ENCODE measurements at places on chromosomes 4 and X.

GRCh38 chr4:15333692-15334633, 93.9 kb upstream of the C1QTNF7 start:
- DNase-seq, result peak; percentile 90

DNA sequence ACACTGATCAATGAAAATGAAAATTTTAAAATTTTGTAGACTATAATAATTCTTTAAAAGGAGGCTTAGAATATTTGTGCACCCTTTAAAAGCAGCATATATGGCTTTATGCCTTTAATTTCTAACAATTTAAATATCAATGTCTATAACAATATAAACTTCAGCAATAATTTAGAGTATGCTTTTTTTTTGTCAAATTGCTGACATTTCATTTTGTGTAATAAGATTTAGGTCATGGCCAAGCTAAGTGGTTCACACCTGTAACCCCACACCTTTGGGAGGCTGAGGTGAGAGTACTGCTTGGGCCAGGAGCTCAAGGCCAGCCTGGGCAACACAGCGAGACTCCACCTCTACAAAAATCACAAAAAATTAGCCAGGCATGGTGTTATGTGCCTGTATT, 86.2 kb downstream of the PDGFC start:
- no peak for DNase-seq

DNA sequence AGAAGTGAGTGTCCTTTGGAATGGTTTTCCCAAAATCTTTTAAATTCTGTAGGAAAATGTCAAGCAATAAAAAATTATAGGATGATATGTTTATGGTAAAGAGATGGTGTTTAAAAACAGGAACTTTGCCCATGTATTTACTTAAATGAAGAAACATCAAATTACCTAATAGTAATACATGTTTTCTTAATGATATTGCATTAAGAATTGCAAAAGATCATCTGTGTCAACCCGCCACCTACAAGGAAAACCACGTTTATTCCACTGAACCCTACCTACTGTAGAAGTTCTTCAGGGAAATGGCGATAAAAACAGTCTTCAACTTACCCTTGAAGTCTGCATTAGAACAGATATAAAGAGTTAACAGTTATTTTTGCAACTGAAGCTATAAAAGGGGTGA, 67.2 kb upstream of the NDP start:
- no peak for DNase-seq

DNA sequence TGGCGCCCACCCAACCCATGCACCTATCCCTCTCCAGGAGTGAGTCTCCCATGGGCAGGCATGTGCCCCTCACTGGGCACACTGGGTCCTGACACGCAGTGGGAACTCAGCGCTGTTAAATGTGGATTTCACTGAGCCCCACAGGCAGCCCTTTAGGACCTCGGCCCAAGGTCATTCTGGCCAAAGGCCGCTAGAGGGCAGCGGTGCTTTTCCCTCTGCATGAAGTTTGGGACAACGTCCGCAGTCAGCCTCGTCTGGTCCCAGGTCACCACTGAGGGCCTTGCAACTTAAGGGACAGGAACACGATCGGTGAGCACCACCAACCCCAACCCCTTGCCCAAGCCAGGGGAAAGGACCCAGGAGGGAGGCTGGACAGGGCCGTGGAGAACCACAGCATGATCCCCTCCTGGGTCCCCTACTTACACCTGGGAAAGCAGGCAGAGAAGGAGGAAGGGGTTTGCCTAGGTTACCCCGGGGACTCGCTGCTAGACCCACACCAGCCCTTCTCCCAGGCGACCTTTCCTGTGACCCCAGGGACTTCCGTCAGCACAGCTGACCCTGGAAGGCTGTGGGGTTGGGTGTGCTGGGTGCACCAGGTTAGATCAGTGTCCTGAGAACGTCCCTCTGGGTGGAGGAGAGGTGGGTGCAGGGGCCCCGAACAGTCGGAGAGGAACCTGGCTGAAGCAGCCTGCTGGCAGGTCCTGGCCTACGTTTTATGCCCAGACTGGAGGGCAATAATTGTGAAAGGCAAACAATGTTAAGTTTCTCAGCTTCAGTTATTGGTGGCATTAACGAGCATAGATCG, 24.0 kb downstream of the CYTL1 start:
- DNase-seq, result peak; percentile 57

DNA sequence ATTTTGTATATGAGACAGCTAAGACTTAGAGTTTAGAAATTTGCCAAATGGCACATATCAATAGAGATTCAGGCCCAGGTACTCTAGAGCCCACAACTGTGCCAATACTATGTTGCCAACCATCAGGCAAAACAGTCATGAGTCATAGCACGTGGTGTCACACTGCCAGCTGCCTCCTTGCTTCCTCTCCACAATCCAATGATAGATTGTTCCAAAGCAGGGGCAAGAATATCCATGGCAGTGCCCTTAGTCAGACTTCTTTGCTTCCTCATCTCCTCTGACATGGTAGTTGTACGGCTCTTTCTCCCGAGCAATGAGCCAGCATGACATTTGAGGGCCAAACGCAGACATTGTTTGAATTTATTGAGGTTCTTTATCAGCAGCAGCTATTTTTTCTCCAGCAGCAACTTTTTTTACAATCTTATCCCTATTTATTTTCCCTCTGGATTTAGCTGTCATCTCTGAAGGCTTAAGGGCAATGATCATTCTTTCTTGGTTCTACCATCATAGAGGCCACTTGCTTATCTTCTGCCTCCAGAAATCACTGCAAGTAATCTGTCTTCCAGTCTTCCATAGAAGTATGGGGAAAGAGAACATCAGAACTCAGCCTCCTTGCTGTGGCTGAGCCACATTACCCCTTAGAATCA, 169.7 kb downstream of the COL4A6 start:
- DNase-seq, result no peak

GRCh38 chrX:33725535-33726210, 406.4 kb downstream of the FAM47A start:
- DNase-seq, result peak; percentile 1

GRCh38 chr4:113445286-113445685, 316.3 kb downstream of the CAMK2D start:
- DNase-seq, result peak; percentile 97

- peak; percentile 89 for DNase-seq
Measured at GRCh38 chr4:15479089-15479912, 9.6 kb downstream of the CC2D2A start.

DNA sequence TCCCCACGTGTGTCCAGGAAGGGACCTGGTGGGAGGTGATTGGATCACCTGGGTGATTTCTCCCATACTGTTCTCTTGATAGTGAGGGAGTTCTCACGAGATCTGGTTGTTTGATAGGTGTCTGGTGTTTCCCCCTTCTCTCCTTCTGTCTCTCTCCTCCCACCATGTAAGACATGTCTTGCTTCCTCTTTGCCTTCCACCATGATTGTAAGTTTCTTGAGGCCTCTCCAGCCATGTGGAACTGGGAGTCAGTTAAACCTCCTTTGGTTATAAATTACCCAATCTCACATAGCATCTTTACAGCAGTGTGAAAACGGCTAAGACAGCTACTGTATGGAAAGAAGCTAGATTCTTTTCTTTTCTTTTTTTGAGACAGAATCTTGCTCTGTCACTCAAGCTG, 21.6 kb upstream of the FGG start:
- no peak for DNase-seq

GRCh38 chr4:154528869-154529268, 21.3 kb downstream of the PLRG1 start:
- no peak for DNase-seq

DNA sequence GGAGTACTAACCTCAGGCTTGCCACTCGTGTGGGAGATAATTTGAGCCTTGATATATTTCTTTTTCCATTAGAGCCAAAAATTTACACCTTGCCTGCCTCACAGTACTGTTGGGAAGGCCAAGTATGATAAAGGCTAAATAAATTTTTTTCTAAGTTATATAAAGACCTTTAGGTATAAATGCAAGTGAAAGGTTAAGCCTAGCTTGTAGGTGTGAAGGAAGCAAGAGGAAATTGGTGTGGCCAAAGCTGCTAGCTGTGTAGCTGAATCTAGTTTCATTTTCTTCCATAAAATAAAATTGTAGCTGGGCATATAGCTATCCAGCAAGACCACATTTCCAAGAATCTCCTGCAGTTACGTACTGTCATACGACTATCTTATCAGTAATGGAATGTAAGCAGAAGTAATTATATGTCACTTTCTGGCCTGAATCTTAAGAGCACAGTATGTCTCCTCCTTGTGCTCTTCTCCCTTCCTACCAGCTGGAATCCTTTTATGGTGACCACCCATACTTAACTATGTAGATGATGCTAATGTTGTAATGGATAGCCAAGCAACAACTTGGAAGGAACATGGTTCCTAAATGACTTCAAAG, 14.3 kb upstream of the GABRE start:
- no peak for DNase-seq

- peak; percentile 37 for DNase-seq
Measured at GRCh38 chr4:166972071-166972470, 262.2 kb downstream of the SPOCK3 start.

- no peak for DNase-seq
Measured at GRCh38 chr4:161920304-161921052, 243.3 kb downstream of the FSTL5 start.

GRCh38 chr4:127309369-127310102, 323.2 kb upstream of the INTU start:
- DNase-seq, result peak; percentile 5

- peak; percentile 6 for DNase-seq
Measured at GRCh38 chr4:89837385-89837992, 528 bp upstream of the SNCA start.

GRCh38 chr4:53905941-53906377, 158.4 kb downstream of the CHIC2 start:
- DNase-seq, result peak; percentile 76

- DNase-seq, result no peak
Measured at GRCh38 chrX:40383360-40383759, 197.4 kb upstream of the ATP6AP2 start.

DNA sequence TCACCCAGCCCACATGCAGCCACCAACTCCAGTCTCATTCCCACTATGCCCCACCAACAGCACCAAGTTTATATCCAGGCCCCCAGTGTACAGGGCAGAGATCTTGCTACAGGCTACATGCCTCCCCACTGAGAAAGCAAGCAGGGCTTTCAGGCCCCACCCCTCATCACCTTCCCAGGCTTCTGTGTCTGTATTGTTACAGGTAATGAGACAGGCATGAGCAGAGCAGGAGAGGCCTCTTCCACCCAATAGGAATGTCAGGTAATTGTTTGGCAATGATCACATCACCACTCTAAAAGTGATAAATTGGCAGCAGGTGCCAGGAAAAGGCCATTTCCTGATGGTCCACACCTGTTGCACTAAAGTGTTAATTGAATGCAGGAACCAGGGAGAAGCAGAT, 102.5 kb downstream of the ZNF518B start:
- no peak for DNase-seq

- no peak for DNase-seq
Measured at GRCh38 chr4:41307638-41308037, 50.9 kb downstream of the UCHL1 start.

DNA sequence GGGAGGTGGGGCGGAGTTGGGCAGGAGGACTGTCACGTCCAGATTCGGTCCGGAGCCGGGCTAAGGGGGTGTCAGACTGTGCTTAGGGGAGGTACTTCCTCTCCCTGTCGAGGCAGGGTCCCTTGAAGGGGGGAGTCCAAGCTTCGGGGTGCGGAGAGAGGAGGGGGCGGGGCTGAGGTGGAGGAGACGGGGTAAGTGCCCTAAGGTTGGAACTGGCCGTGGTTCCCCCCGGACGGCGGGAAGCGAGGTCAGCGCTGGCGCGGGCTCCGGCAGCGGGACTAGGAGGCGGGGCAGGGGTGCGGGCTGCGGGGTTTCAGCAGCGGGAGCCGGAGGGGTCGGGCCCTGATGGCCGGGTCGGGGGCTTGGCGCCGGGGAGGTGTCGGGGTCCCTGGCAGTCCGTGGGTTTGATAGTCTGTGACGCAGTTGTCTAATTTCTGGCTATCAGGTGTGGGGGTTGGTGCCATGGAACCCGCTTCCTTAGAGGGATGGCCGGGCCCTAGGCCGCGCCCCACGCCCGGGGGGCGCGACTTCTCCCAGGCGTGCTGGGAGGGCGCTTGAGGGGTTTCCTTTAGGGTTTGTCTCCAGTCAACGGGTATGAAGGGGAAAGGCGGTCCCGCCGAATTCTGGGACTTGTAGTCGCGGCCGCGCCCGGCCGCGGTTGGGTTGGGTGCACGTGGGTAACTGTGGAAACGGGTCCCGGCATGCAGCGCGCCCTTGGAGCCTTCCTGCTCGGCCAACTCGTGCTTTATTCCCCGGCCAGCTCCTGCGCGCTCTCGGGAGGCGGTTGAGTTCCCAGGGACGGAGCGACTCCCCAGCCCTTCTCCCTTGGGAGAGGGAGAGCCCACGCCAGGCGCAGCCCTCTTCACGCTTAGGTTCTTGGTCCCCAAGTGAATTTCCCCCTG, 1.5 kb downstream of the DCUN1D4 start:
- peak; percentile 92 for DNase-seq

DNA sequence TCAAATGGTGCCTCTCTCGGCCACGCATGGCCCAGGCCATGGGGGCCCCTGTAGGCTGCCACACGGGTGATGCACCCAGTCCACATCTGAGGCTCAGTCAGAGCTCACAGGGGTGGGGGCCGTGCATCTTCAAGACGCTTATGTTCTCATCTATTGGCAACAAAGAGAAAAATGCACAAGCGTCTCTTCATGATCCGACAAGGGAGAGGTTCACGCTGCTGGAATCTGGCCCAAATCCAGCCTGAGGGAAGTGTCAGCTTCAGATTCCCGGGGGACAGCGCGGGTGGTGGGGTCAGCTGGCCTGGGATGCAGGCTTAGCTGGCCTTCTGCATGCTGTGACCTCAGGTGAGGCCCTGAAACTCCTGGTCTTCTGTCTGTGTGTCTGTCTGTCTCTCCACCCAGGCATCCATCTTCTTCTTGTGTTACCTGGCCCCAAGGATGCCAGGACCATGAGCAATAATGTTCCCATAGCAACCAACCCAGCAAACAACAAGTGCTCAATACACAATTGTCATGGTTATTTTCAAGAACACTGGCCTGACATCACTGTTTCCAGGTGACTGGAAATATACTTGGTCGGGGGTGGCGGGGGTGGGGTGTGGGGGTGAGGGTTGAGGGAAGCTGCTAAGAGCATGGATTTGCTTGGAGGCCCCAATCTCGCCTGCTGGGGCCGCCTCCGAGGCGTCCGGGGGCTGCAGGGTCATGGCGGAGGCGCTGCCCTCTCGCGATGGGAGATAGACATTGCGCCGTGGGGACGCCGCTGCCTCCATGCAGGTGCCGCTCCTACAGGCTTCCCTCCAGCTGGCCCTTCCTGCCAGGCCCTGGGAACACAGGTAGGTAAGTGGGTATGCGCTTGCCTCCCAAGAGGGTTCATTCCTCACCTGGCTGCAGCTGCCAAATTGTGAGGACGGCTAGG, 48.3 kb downstream of the ABLIM2 start:
- DNase-seq, result no peak

DNA sequence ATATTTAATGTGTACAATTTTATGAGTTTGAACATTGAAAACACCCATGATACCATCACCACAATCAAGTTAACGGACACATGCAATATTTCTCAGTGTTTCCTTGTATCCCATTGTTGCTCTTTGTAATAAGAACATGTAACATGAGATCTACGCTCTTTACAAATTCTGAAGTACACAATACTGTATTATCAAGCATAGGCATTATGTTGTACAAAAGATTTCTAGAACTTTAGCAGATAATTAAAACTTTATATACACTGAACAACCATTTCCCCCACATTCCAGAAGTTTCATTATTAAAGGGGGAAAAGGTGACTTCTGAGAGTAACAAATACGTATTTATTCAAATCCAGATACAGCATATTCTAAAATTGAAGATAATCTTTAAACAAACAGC, 114.5 kb downstream of the SLC10A7 start:
- no peak for DNase-seq

- DNase-seq, result peak; percentile 9
Measured at GRCh38 chrX:149040873-149041535, 464.1 kb downstream of the IDS start.

Data from fibroblast of skin of right quadriceps (primary cell).